ENCODE measurements at places on chromosomes 2 and 18. TPM values are rescaled to one million over a fixed set of nuclear protein-coding genes. Genes with fewer than 3 reads are reported as not detected.

Gene CXCR1
- not detected for total RNA-seq

Gene MOGAT1
- not detected for total RNA-seq

Gene PHLPP1
- 4.0 TPM for total RNA-seq

Gene DSG1
- total RNA-seq = not detected

Gene CTLA4
- total RNA-seq = 6.2 TPM

Gene PAX8
- 0.11 TPM for total RNA-seq

Gene TBR1
- under 0.01 TPM for total RNA-seq

Gene GPR45
- not detected for total RNA-seq

Gene ANXA4
- 30.3 TPM for total RNA-seq

Gene AKAIN1
- not detected for total RNA-seq

Gene SULT1C3
- not detected for total RNA-seq

Gene MERTK
- 20.5 TPM for total RNA-seq

Gene ERMN
- total RNA-seq = not detected
